ENCODE measurements at places on chromosomes 7 and 10.
A peak's percentile ranks its signal among the peaks of the same experiment; 100 is the strongest.

GRCh38 chr7:110522761-110523200 is 568.1 kb upstream of the LRRN3 start:
- no peak for DNase-seq

- DNase-seq = no peak
Measured at GRCh38 chr7:22356701-22357310, at the start of gene RAPGEF5. RAPGEF5 (minus strand) TSS chr7:22357154; CDS start chr7:22357060, 94 bp downstream.

GRCh38 chr7:106357675-106358074 is 72.9 kb upstream of the NAMPT start:
- DNase-seq = no peak

DNA sequence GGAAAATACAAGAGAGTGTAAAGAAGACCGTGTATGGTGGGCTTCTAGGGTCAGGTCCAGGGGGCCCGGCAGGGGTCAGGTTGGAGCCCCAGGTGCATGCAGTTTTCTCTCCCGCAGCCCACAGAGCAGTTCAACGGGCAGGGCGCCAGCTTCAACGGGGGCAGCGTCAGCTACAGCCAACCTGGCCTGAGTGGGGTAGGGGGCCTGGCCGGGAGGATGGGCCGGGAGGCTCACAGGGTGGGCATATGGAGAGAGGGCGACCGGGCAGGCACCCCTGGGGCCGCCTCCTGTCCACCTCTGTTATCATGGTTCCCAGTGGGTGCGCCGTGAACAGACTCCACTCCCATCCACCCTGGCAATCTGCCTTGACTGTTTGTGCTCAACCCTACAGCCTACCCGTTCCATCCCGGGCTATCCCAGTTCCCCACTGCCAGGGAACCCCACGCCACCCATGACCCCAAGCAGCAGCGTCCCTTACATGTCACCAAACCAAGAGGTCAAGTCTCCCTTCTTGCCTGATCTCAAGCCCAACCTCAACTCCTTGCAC is 11.5 kb downstream of the ZMIZ2 start:
- no peak for DNase-seq

DNA sequence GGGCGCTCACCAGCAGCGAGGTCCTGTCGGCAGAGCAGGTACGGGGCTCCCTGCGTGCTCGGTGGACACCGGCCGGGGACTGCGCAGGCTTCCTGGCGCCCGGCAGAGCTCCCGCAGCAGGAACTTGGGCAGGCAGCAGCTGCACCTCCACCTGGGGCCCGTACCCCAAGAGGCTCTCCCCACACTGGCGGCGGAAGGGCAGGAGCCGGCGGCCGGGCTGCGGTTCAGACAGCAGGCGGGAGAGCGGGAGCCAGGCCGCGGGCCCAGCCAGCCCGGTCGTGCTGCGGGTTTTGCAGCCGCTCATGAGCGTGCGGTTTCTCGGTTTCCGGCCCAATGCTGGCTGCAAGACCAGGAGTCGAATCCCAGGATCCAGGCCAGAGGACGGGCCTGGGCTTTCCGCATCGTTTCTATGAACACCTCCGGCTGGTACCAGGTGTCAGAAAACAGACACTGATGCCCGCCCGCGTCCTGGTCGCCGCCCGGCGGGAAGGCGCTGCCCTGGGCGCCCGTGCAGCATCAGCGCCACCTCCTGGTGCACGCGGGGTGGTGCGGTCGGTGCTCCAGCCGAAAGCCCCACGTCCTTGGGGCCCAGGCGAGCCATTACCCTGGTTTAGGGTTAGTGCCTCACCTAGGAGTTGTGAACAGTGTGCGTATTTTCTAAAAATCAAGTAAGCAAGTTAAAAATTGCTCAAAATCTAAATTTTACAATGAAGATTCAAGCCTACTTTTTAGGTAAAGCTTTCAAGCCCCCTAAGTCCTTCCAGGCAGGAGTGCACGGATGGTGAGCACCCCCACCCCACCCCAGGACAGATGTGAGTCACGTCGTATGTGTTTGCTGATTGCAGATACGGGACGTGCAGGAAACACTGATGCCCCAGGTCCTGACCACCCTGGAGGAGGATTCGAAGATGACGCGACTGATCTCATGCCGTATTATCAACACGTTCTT is 47.4 kb upstream of the PRKAR1B start:
- peak; percentile 61 for DNase-seq

DNA sequence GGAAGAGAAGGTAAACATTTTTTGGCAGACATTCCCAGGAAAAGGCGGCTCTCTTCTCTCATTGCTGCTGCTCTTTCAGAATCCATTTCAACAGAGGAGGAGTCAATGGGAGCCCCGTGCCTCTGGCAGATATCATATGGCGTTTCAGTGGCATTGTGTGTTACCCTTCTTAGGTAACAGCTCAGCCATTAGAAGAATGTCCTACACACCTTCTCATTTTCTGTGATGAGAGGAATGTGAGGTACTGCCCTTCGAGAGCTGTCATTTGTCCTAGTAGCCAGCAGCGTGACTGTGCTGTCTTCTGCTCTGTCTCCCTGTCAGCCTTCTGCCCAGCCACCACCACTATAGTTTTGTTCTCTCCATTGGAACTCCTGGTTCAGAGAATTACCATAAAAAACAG is 102.4 kb downstream of the EGFR start:
- DNase-seq = no peak

DNA sequence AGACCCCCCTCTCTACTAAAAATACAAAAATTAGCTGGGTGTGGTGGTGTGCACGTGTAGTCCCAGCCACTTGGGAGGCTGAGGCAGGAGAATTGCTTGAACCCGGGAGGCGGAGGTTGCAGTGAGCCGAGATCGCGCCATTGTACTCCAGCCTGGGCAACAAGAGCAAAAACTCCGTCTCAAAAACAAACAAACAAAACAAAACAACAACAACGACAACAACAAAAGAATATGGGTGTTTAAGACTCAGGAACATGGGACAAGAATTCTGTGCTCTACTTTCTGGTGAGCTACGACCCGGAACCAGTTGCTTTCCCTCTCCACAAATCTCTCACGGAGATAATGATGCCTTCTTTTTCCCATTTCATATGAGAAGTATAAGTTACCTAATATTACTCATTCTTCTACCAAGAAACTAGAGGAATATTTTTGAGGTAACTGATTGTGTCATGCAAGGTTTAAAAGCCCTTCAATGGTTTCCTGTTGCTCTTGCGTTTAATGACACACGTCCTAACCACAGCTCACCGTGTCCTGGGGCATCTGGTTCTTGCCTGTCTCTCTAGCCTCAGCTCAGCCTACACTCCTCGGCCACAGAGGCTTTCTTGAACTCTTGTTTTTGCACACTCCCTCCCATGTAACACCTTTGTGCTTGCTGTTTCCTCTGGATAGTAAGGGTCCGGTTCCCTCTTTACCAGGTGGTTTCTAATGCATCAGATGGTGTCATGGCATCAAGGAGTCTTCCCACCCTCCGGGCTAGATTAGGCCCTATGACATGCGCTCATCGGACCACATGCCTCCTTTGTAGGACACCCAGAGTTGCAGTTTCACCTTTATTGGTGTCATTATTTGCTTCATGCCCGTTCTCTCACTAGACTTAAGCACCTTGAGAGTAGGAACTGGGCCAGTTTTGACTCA is 67.5 kb downstream of the PFKFB3 start:
- peak; percentile 29 for DNase-seq

- DNase-seq = no peak
Measured at GRCh38 chr7:134954197-134955082, 31.9 kb upstream of the AGBL3 start.
